ENCODE measurements at places on chromosomes 6 and 20. TPM values are rescaled to one million over a fixed set of nuclear protein-coding genes. Genes with fewer than 3 reads are reported as not detected.

Gene BMP2
- 17.9 TPM for total RNA-seq

Gene ADGRG6
- 72.3 TPM for total RNA-seq

Gene SCUBE3
- total RNA-seq: 14.7 TPM

Gene YIPF3
- 122 TPM for total RNA-seq

Gene EPPIN
- total RNA-seq: 0.24 TPM

Gene FRS3
- 7.0 TPM for total RNA-seq

Gene CST7
- total RNA-seq: not detected

DNA sequence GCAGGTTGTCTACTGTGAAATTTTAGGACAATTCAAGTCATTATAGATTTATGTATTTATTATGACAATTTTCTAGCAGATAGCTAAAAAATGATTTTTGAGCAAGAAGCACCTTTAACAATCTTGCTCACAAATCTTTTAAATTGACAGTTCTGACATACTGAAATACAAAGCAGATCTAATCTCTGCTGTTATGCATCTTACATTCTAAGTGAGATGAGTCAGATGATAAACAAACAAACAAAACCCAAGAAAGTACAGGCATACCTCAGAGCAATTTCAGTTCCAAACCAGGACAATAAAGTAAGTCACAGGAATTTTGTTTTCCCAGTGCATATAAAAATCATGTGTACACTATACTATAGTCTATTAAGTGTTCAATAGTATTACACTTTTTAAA, 430.7 kb upstream of the PTCHD4 start:
- DNase-seq: no peak

- no peak for DNase-seq
Measured at GRCh38 chr6:53214172-53214571, 65.5 kb upstream of the GCM1 start.

DNA sequence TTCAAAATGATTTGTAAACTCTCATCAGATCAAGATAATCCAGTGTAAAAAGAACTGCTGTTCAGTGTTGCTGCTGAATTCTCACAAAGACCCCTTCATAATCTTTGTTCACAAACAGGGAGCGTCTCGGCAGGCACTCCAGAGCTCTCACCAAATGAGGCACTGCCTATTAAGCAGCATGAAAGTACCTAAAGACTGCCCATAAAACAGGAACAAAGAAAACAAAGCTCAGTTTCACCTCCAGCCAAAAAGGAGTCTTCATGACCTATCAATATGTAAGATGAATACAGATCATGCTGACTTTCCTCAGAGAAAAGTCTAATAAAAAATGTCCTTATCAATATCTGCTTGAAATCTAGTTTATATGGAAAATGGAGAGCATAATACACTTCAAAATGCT, 41.8 kb downstream of the GPR63 start:
- no peak for DNase-seq

- DNase-seq: no peak
Measured at GRCh38 chr6:14143305-14143704, 25.7 kb downstream of the CD83 start.

- DNase-seq: no peak
Measured at GRCh38 chr6:139753198-139753861, 378.9 kb upstream of the CITED2 start.

GRCh38 chr6:145749632-145750031, 14.3 kb upstream of the EPM2A start:
- DNase-seq: no peak

DNA sequence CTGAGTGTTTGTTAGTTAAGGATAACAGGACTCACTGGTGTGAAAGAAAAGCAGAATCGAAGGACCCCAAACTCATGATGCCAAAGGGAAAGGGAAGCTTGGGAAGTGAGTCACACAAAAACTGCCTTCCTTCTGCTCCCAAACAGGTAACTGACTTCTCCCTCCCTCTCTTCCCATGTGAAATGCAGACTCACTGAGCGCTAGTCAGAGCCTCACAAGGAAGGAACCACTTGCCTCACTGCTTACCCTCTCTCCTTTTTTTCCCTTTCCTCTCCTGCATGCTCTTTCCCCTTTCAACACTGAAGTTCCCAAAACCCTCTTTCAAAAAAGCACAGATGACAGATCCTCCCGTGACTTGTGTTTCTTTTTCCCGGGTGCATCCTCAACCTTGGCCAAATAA, 56.4 kb downstream of the LYRM4 start:
- DNase-seq: no peak

- no peak for DNase-seq
Measured at GRCh38 chr6:42279144-42279781, 61.6 kb upstream of the MRPS10 start.

DNA sequence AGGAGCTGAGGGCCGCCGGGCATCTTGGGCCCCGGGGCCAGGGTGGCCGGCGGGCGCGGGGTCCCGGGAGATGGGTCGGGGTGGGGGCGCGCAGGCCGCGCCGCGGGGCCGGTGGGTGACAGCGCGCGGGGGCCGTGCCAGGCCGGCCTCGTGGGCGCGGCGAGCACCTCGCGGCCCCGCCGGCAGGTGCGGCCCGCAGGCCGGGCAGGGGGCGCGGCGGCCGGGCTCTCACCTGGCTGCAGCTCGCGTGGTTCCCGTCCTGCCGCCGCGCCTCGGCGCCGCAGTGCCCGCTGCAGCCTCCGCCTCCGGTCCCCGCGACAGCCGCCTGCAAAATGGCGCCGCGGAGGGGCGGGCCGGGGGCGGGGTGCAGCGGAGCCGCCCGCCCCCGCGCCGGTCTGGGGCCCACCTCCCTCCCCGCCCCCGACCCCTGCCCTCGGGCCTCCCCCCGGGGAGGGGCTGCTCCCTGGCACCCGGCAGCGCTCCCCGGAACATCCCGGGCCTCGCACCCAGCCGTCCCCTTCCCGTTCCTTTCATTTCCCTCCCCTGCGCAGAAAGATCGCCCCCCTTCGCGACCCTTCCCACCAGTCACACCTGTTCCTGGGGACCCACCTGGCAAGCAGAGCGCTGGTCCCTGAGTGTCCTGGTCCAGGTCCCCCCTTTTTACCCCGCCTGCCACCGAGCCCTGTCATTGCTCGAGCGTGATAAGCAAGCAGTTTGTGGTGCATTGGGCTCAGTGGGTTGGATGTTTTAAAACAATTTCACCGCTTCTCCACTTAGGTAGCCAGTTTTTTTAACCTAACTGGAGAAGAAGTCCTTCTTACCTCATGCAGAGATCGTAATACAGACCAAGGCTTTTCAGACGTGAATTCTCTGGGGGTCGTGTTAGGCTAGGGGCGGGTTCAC, at the start of gene SLC23A2:
Gene SLC23A2, minus strand, starts transcription at position 337 of the 903 bp plus-strand sequence. CDS start 68,948 bp downstream, outside the sequence.
- no peak for DNase-seq

GRCh38 chr6:1164600-1164999, 147.3 kb upstream of the FOXQ1 start:
- no peak for DNase-seq

GRCh38 chr6:56524891-56525703, 117.6 kb downstream of the DST start:
- no peak for DNase-seq

- DNase-seq: no peak
Measured at GRCh38 chr6:1082285-1082935, 229.5 kb upstream of the FOXQ1 start.

DNA sequence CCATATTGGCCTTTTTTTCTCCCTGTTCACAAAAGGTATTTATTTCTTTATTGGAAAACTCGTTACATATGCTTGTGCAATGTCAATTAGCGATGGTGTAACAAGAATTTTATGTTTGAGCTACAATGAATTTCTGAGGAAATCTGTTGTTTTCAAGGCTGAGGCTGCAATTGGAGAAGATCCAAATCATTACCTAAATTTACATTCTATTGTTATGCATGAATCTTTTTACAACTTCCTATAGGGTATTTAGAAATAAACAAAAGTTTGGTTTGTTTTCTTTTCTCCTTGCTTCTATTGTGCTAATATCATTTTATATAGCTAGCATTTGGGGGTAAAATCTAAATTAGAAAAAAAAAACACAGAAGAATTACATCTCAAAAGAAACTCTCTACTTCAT, 34.7 kb upstream of the NKAIN2 start:
- DNase-seq: no peak

DNA sequence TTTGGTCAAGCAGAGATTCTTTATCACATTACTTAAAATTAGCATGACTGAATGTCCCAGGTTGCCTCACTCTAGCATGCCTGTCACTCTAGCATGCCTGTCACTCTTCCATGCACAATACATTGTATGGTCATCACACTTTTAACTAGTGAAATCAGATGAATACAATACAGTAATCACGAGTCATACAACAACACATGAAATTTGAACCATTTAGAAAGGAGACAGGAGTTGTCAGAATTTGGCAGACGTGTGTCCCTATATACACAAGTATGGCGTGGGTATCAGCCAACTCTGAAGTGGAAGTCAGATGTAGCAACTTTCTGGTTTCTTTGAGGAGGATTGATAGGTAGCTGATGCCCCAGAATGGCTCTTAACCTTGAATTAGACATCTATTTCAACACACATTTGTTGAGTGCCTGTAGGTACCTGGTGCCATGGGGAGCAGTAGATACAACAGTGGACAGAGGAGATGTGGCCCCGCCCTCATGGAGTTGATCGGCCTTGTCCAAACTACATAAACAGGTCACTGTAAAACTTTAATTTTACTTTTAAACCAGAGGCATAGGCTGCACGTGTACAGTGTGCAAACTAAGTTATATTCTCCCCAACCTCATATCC, 116.1 kb upstream of the TIAM2 start:
- no peak for DNase-seq

DNA sequence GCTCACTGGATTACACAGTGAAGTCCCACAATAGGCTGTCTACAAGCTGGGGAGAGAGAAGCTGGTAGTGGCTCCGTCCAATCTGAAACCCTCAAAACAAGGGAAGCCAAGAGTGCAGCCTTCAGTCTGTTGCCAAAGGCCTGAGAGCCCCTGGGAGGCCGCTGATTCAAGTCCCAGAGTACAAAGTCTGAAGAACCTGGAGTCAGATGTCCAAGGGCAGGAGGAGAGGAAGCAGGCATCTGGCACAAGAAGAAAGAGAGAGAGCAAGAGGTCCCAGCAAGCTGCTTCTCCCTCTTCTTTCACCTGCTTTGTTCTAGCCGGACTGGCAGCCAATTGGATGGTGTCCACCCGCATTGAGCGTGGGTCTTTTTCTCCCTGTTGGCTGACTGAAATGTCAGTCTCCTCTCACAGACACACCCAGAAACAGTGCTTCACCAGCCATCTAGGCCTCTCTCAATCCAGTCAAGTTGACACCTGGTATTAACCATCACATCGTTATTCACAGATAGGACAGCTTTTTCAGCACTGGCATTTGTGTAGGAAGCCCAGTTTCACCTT, 51.2 kb downstream of the CRYBG1 start:
- DNase-seq: no peak

GRCh38 chr6:26162399-26162798, 75.2 kb downstream of the HFE start:
- no peak for DNase-seq

- DNase-seq: no peak
Measured at GRCh38 chr6:74170118-74170517, 474.1 kb downstream of the CD109 start.

GRCh38 chr6:46290421-46291274, 119.9 kb upstream of the ENPP5 start:
- no peak for DNase-seq

DNA sequence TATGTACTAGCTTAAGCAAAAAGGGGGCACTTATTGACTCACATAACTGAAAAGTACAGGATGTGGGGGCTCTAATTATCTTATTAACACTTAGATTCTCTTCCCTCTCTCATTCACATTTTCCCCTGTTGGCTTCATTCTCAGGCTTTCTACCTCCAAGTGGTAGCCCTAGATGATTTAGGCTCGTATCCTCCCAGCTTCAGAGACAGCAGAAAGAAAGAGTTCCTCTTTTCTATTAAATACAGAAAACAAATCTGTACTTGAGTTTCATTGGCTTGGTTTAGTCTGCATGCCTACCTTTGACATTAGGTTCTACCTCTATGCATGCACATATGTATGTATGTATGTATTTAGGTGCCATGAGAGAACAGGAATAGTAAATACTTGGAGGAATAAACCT, 15.5 kb upstream of the E2F3 start:
- no peak for DNase-seq

GRCh38 chr6:169391473-169392071, 137.9 kb upstream of the THBS2 start:
- DNase-seq: no peak

- no peak for DNase-seq
Measured at GRCh38 chr6:126195625-126196236, 144.2 kb upstream of the CENPW start.

GRCh38 chr20:10619427-10619826, 54.4 kb downstream of the JAG1 start:
- no peak for DNase-seq

GRCh38 chr6:73109659-73110058, 115.6 kb downstream of the KHDC1L start:
- no peak for DNase-seq

GRCh38 chr20:19992996-19993908, 23.9 kb upstream of the NAA20 start:
- DNase-seq: no peak
